ENCODE measurements at places on chromosomes 16 and 17. TPM values are rescaled to one million over a fixed set of nuclear protein-coding genes. Genes with fewer than 3 reads are reported as not detected.

GRCh38 chr16:72221630-72222024, 49.7 kb upstream of the PMFBP1 start:
- no peak for DNase-seq

HSPB9 gene
- total RNA-seq = not detected

- no peak for DNase-seq
Observed at GRCh38 chr17:61072648-61073047, 327.0 kb upstream of the TBX2 start.

DNA sequence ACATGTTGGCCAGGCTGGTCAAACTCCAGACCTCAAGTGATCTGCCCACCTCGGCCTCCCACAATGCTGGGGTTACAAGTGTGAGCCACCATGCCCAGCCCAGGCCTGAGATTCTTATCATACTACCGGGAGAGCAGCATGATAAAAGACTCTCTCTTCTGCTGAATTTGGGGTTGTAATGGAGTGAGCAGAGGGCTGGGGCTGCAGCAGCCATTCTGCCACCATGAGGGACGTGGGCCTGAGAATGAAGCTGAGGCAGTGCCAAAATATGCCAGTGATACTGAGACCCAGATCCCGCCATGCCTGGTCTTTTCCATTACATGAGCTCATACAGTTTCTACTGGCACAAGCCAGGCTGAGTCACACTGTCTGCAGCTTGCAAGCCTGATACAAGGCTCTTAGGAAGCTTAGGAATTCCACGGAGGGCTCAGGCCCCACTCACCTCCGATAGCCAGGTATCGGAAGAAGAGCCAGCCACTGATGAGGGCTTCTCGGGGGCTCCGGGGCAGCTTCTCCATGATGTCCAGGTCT, 19.6 kb upstream of the P2RX1 start:
- DNase-seq = peak; percentile 65

DNA sequence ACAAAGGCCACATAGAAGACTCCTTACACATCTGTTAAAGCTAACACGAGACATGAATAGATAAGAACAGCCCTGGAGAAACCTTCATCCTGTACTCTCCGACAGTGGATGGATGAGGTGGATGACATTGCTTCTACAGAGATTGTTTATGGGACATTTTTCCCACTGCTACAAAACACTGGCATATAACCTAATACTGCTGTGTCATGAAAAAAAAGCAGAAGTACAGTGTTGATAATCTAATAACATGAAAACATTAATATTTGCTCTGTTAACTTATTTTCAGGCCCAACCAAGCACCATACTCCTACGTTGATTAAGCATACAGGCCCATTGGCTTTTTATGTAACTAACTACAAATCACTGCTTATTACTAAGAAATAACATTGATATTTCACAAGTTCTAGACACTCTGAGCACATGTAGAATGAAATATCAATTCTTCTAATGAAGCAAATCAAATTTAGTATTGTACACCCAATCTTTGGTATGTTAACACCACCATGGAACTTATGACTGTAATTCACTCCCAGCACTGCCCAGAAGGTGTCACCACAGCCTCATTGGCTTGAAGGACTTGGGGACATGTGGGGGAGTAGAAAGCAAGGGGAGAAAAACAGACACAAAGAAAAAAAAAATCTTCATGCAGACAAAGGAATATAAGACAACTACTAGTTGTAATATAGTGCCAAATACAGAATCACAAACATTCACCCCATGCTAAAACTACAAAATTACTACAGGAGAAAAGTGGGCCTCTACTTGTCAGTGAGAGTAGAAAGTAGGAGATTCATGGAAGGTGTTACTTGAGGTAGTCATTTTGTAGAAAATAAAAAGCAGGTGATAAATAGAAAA, 330.0 kb upstream of the PMFBP1 start:
- peak; percentile 72 for DNase-seq

DNA sequence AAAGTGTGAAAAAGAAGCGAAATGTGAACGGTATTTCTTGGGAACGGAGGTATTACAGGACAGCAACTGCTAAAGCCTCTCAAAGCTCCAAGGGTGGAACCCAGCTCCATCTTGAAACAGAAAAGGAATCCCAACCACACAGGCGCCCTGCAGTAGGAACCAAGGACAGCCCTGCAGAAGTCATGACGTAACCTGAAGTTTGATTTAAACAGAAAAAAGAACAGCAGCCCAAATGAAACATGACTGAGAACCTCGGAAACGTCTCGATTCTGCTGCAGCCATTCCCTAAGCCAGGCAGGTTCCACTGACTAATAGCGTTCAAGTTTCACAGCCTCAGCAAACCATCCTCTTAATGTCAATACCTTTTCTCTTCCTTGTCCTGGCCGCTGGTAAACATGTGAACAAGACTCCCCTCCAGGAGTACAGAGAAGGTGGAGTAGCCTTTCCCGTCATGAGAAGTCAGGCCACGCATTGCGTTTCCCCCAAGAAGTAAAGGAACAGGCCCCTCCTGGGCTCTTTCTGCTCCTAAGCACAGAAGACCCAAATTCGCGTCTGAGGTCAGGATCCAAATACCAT, 20.1 kb downstream of the SIAH1 start:
- no peak for DNase-seq

GRCh38 chr16:69840975-69841374, 78.8 kb downstream of the WWP2 start:
- no peak for DNase-seq

GRCh38 chr17:73851921-73852320, 207.7 kb upstream of the SDK2 start:
- no peak for DNase-seq

- DNase-seq = peak; percentile 12
Observed at GRCh38 chr16:50884066-50884860, 142.4 kb downstream of the CYLD start.

DNA sequence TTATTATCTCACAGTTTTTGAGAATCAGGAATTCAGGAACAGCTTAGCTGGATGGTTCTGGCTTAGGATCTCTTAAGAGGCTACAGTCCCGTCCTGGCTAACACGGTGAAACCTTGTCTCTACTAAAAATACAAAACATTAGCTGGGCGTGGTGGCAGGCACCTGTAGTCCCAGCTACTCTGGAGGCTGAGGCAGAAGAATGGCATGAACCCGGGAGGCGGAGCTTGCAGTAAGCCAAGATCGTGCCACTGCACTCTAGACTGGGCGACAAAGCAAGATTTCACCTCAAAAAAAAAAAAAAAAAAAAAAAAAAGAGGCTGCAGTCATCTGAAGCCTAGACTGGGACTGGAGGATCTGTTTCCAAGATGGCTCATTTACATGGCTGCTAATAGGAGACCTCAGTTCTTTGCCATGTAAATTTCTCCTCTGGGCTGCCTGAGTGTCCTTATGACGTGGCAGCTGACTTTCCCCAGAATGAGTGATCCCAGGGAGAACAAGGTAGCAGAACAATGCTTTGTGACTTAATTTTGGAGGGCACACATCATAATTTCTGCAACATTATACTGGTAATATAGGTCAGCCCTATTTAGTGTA, 95.8 kb upstream of the CORO6 start:
- DNase-seq = no peak

KCTD19 gene
- 0.84 TPM for total RNA-seq

GRCh38 chr17:19569785-19570543, 36.3 kb downstream of the SLC47A1 start:
- DNase-seq = peak; percentile 30

SLFN12L gene
- 1.4 TPM for total RNA-seq

GRCh38 chr16:81445143-81445961, 744 bp downstream of the CMIP start:
- DNase-seq = peak; percentile 68

MTSS2 gene
- 39.3 TPM for total RNA-seq

- DNase-seq = peak; percentile 10
Observed at GRCh38 chr16:57479976-57480753, 6.1 kb downstream of the DOK4 start.

DNA sequence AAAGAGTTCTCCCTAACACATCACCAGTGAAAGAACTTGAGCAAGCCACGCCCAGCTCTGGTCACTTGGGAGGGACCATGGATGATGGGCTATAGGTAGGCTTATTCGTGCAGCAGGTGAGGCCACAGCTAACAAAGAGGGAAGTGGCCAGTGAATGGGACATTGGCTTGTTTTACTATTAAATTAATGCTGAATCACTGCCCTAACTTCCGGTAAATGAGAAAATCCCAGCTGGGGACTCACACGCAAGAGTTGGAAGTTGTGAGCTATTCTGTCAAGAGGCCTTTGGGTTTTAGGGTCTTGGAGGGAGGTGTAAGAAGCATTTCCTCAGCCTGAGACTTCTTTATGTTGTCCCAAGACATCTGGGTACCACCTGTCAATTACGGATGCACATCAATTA, 315.3 kb downstream of the XYLT1 start:
- DNase-seq = peak; percentile 7

GRCh38 chr16:3488801-3489200, 6.5 kb downstream of the C16orf90 start:
- DNase-seq = no peak

GRCh38 chr17:61966191-61966590, 38.4 kb upstream of the INTS2 start:
- DNase-seq = no peak

- DNase-seq = peak; percentile 40
Observed at GRCh38 chr17:1486802-1487695, 5.4 kb downstream of the MYO1C start.

PSKH1 gene
- total RNA-seq = 6.1 TPM

SULT1A1 gene
- 0.91 TPM for total RNA-seq

GRCh38 chr17:40678902-40679522, 14.0 kb upstream of the KRT222 start:
- no peak for DNase-seq

DNA sequence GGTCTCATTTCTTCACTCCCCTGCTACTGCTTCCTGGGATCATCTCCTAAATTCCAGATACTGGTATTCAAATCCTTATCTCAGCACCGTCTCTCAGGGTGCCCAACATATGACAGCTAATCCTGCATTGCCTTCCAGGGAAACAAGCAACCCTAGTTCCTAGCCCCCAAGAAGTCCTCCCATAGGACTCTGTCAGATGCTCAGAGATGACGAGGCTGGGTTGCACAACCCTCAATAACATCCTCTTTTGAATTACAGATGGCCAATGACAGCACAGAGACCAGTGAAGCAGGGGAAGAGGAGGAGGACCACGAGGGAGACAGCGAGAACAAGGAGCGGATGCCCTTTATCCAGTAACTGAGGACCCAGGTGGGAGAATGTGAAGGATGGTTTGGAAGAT, 45.0 kb upstream of the CLEC3A start:
- DNase-seq = no peak

DNA sequence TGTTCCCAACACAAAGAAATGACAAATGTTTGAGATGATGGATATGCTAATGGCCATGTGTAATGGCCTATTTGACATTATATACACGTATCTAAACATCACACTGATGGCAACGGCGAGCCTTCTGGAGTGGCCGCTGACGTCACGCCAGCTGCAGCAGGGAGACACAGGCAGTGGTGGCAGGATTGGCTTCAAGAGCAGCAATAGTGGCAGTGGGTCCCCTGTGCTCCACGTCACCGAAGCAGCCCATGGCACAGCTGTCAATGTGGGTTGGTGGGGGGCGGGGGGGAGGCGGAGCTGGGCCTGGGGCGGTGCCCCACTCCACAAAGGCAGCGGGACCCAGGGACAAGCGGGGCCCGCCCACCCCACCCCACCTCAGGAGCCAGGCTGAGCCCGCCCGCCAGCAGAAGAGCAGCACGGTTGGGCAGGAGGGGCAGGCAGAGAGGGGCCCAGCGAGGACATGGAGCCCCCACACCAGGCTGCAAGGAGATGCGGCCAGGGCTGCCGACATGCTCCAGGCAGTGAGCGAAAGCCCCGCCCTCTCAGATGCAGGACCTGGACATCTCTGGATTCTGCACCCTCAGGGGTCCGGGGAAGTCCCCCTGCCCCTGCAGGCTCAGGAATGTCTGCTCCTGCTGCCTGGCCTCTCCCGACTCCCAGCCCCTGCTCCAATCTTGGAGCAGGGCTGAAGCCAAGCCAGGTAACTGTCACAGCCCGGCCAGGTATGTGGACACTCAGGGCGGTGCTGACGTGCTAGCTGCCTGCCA, 64.6 kb downstream of the USP32 start:
- no peak for DNase-seq

DNA sequence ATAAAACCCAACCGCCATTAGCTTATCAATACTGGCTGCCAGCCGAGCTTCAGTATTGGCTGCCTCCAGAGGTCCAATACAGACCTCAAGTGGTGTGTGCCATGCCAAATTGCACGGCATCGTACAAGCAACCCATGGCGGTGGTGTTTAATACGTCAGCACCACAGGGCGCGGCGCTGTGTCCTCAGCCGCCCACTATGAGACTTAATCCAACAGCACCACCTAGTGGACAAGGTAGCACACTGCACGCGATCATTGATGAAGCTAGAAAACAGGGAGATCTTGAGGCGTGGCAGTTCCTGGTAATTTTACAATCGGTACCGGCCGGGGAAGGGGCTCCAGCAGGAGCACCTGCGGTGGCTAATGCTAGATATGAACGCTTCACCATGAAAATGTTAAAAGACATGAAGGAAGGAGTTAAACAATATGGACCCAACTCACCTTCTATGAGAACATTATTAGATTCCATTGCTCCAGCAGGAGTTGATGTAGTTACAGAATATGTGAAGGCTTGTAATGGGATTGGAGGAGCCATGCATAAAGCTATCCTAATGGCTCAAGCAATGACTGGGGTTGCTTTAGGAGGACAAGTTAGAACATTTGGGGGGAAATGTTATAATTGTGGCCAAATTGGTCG, 15.4 kb downstream of the FLYWCH1 start:
- DNase-seq = peak; percentile 80

DNAI2 gene
- not detected for total RNA-seq

GRCh38 chr16:24490866-24491265, 48.5 kb upstream of the RBBP6 start:
- peak; percentile 49 for DNase-seq

AFMID gene
- 9.7 TPM for total RNA-seq

DNA sequence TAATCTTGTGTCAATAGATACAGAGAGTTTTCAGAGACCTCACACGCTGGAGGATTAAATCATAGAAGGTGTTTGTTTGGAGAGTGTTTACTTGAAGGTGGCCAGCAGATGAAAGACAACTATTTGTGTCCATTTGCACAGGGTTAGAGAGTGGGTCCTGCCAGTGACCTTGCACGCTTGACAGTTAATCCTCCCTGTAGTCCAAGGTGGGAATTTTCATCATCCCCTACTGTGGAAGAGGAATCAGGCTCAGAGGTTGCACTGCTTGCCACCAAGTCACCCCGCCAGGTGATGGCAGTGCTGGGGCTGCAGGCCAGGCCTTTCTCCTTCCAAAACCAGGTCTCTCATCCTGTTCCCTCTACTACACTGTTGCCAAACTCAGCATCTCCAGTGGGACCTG, 12.3 kb downstream of the CDH1 start:
- DNase-seq = no peak

HYDIN gene
- total RNA-seq = 0.07 TPM

SCGB1C2 gene
- not detected for total RNA-seq

DNA sequence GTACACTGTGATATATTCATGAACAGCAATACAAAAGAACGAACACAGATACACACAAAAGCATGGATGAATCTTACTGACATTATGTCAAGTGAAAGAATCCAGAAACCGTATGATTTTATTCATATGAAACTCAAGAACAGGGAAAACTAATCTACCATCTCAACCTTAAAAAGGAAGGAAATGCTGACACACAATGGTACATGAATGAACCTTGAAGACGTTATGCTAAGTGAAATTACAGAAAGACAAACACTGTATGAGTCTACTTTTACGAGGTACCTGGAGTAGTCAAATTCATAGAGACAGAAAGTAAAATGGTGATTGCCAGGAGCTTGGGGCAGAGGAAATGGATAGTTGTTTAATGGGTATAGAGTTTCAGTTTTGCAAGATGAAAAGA, 8.7 kb upstream of the PRKCB start:
- no peak for DNase-seq

GRCh38 chr16:79573071-79573470, 27.5 kb downstream of the MAF start:
- no peak for DNase-seq

- DNase-seq = peak; percentile 30
Observed at GRCh38 chr16:66254751-66255150, 111.7 kb upstream of the CDH5 start.
